Activated CD4-positive, alpha-beta memory T cell treated with anti-CD3 and anti-CD28 coated beads, Interleukin-2, amount 10 ng/mL, durations not matched to agents 7 days and 5 days (primary cell): ENCODE measurements at places on chromosomes 5 and 9. TPM values are rescaled to one million over a fixed set of nuclear protein-coding genes. Genes with fewer than 3 reads are reported as not detected.

Gene RAPGEF1
- total RNA-seq = 149 TPM

DNA sequence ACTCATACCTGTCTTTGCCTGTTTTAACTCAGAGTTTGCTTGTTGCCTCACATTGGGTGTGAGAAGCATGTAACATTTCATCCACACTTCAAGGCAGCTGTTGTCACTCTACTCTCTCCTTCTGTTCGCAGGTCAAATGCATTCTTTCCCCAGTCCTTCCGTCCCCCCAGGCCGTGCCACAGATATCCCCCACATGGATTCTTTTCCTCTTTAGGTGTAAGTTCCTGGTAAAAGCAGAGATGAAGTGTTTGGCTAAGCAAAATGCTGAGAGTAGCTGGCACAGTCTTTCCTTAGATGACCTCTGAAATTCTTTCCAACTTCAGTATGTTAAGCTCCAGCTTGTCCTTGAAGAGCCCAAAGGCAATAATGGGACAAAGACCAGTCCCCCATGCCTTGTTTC lies 328.2 kb downstream of the SLIT3 start:
- DNase-seq = no peak
- no peaks in the 10 kb centered on the region for H3K36me3 ChIP-seq
- no peak overlapping the region for H3K4me3 ChIP-seq
- H3K27me3 ChIP-seq = peaks cover 5% of the 10 kb centered on the region
- H3K4me1 ChIP-seq = no peaks in the 10 kb centered on the region
- no peak overlapping the region for H3K27ac ChIP-seq

DNA sequence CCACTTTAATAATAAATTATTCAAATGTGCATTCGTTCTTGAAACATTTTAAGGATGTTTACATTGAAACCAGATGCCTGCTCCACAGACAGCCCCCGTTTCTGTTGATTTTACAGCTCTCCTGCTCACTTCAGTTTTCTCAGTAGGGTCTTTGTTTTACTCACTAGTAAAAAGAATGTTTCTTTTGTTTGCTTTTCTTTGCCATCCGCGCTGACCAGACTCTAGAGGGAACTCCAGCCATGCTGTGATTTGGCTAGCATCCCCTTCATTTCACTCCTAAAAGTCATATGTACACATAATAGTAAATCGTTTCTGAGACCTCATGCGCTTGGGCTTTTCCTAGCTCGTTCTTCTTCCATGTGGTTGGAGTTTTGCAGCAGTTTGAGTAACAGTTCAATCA lies 28.7 kb upstream of the PALM2AKAP2 start:
- H3K36me3 ChIP-seq = no peaks in the 10 kb centered on the region
- peaks cover 11% of the 10 kb centered on the region for H3K27me3 ChIP-seq
- no peaks in the 10 kb centered on the region for H3K4me1 ChIP-seq
- no peak for DNase-seq
- no peak overlapping the region for H3K27ac ChIP-seq

GRCh38 chr5:2735996-2736395 lies 15.5 kb downstream of the IRX2 start:
- no peaks in the 10 kb centered on the region for H3K4me1 ChIP-seq
- no peak overlapping the region for H3K4me3 ChIP-seq

DNA sequence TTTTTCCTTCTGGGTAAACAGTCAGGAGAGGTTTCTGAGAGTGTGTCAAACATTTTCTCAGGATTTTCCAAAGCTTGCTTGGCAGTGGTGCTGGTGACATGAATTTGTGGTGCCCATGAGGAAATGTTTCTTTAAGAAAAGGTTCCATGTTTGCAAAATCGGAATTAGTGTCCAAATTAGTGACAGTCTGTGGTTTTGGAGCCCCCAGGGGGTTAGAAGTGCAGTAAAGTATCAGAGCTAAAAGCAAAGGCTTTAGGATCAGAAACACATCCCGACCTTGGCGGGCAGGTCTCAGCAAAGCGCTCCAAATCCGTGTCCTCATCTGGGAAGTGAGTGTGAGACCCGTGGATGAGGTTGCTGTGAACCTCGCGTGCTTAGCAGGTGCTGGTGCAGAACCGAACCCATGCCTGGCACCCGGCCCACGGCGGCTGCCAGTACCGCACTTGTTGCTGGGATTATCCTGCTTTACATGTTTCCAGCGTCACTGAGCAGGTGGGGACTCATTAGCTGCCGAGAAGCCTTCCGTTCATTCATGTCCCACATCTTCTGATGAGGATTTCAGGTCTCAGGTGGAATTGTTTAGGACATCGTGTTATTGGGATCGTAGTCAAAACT lies 70.8 kb upstream of the COL5A1 start:
- no peaks in the 10 kb centered on the region for H3K4me1 ChIP-seq
- H3K36me3 ChIP-seq = no peaks in the 10 kb centered on the region
- no peak for DNase-seq
- H3K27ac ChIP-seq = no peak overlapping the region
- H3K4me3 ChIP-seq = no peak overlapping the region
- no peaks in the 10 kb centered on the region for H3K27me3 ChIP-seq

Gene TMEM171
- total RNA-seq = not detected

Gene WDR5
- total RNA-seq = 32.7 TPM

- DNase-seq = no peak
- no peak overlapping the region for H3K27ac ChIP-seq
- no peak overlapping the region for H3K4me3 ChIP-seq
- no peaks in the 10 kb centered on the region for H3K4me1 ChIP-seq
- H3K27me3 ChIP-seq = peaks cover 1% of the 10 kb centered on the region
Observed at GRCh38 chr5:173498286-173498685, 118.2 kb downstream of the BOD1 start.
